PC-3 (cell line): ENCODE measurements at places on chromosomes 2 and 18. TPM values are rescaled to one million over a fixed set of nuclear protein-coding genes. Genes with fewer than 3 reads are reported as not detected.
A peak's percentile ranks its signal among the peaks of the same experiment; 100 is the strongest.

Gene DAW1
- total RNA-seq, result 1.0 and 1.5 TPM in 2 replicates

DNA sequence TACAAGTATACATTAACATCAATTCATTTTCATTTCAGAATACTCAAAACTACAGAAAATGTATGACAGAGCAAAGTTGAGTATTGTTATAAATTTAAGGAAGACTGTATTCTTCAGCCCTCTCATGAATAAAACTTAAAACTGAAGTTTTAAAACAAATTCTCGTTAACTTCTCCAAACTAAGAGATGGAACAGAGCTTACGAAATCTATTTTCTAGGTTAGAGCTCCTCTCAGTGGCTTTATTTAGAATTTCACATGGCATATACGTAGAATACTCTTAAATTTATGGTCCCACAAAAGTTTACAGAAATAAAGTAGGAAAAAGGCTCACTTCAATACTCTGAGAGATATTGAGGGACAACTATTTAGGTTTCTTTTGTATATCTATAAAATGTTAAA is 612.1 kb downstream of the KCNJ3 start:
- no peak overlapping the region for H3K27ac ChIP-seq
- DNase-seq, result peak; percentile 50
- H3K4me3 ChIP-seq, result no peak overlapping the region
- no peaks in the 10 kb centered on the region for H3K27me3 ChIP-seq

DNA sequence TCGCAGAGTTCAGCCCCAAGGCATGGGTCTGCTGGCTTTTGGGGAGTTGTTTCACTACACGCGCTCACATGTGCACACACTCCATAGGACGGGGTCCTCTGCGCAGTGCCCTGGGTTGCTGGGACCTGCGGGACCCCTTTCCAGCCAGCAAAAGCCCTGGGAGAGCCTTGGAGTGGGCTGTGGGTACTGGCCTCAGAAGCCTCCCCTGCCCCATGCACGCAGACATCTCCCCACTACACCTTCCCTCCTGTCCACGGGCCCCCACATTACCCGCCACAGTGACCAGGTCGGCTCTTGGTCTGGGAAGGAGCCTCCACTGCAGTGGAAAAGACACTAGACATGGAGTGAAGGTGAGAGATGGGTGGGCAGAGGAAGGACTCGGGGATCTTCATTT is 48.5 kb downstream of the FAM168B start:
- no peaks in the 10 kb centered on the region for H3K4me1 ChIP-seq
- H3K27me3 ChIP-seq, result no peaks in the 10 kb centered on the region
- no peak overlapping the region for H3K27ac ChIP-seq
- no peak overlapping the region for H3K4me3 ChIP-seq

GRCh38 chr18:13359210-13359609 is 140.7 kb downstream of the LDLRAD4 start:
- peaks cover 57% of the 10 kb centered on the region for H3K27me3 ChIP-seq
- H3K4me3 ChIP-seq, result no peak overlapping the region
- no peaks in the 10 kb centered on the region for H3K36me3 ChIP-seq
- DNase-seq, result no peak
- H3K27ac ChIP-seq, result no peak overlapping the region

DNA sequence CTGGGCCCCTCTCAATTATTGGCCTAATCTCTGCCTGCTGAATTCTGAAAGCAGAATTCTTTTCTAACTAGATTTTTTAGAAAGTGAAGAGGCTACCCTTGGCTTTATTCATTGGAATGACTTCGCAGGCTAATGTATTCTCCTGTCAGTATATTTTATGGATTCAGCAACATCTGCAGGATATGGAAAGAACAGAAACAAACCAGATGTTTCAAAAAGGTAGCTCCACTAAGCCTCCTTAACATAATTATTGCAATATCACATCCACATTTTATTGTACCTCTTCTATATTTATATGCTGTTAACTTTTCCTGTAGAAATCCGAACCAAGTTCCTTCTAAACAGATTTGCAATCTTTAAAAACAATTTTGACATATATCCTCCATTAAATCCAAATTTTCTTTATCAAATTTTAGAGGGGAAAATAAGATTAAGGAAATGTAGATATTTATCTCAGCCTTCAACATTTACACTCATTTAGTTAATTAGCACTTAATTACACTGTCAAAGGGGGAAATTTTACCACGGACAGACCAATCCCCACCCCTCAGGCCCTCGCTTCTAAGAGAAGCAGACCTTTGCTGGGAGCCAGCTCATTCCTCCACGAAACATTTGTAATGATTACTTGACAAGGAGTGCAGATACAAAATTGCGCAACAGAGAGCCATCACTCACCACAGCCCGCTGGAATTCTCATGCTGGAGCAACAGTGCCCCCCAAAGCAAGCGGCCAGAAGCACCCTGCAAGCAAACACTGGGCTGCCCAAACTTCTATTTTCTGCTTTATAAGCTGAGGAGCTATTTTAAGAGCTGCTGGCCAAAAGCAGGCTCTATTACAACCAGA is 253.4 kb downstream of the ETAA1 start:
- no peaks in the 10 kb centered on the region for H3K27me3 ChIP-seq
- DNase-seq, result peak; percentile 85
- peaks cover 6% of the 10 kb centered on the region for H3K4me1 ChIP-seq
- no peaks in the 10 kb centered on the region for H3K36me3 ChIP-seq
- 0 out of 2 replicates have a peak overlapping the region, but pooled peaks have one; percentile 19 for H3K27ac ChIP-seq
- H3K4me3 ChIP-seq, result no peak overlapping the region

Gene SLC9A2
- total RNA-seq, result 7.1 and 8.8 TPM in 2 replicates

- no peak for DNase-seq
- H3K27ac ChIP-seq, result no peak overlapping the region
- H3K4me1 ChIP-seq, result no peaks in the 10 kb centered on the region
- H3K27me3 ChIP-seq, result no peaks in the 10 kb centered on the region
- H3K4me3 ChIP-seq, result no peak overlapping the region
- H3K36me3 ChIP-seq, result peaks cover 9% of the 10 kb centered on the region
Measured at GRCh38 chr2:236061899-236062298, 106.3 kb downstream of the GBX2 start.

DNA sequence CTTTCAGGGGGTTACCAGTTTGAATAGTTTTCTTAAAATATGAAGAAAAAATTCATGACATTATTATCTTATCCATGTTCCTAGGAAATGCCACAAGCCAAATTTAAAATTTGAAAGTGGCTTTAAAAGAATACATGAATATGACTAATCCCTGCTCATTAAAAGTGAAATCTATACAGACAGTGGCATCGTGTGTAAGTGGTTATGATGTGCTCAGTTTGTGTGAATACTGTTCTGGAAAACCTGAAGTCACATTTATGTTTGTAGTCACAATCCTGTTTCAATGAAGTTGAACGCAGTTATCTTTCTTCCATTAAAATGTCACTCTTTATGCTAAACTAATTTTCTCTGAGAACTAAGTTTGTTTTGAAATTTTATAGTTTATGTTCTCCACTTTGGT is 75.8 kb downstream of the GORASP2 start:
- H3K27me3 ChIP-seq, result no peaks in the 10 kb centered on the region
- no peaks in the 10 kb centered on the region for H3K4me1 ChIP-seq
- no peak for DNase-seq
- no peak overlapping the region for H3K27ac ChIP-seq

Gene AQP12B
- total RNA-seq, result not detected in 2 replicates

Gene KCNG2
- total RNA-seq, result not detected in 2 replicates

DNA sequence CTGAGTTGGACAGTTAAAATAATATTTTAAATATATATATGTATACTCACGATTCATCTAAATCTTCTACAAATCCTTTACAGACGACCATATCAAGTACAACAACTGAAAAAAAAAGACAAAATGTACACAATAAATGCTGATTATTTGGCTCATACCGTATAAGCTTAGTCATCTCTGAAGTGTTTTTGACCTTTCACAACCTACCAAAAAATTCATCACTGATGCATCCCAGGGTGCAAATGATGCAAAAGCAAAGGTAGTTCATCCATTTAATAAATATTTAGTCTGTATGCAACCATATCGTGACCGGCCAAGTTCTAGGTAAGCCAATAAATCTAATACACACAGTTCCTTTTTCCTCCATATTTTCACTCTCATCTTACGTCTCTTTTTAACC is 1.1 kb downstream of the TMX3 start:
- H3K4me1 ChIP-seq, result peaks cover 16% of the 10 kb centered on the region
- no peak overlapping the region for H3K27ac ChIP-seq
- H3K27me3 ChIP-seq, result no peaks in the 10 kb centered on the region
- peak; percentile 31 for DNase-seq
- peaks cover 30% of the 10 kb centered on the region for H3K36me3 ChIP-seq

DNA sequence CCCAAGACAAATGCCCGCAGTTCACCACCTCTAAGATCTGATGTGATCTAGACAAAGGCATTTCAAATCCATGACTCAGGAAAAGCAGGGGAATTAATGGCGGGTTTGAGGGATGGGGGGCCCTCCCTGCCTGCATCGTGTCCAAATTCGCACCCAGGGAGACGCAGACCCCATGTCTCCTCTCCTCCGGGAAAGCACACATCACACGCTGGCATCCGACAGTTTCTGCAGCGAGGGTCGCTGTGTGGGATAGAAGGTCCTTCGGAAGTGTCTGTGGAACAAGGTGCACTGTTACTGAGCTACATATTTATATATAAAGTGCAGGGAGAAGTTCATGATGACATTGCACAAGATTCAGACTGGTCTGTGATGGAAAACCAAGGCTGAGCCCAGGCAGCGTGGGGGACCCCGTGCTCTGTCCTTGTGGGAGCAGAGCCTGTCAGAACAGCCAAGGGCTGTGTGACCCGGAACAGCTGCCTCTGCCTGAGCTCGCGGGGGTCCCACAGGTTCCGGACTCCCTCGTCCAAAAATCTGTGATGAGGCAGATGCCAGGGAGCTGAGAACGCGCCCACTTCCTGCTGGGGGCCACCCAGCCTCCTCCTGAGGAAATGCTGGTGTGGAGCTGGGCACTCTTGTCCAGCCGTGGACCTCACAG is 82.3 kb upstream of the CTDP1 start:
- H3K27me3 ChIP-seq, result peaks cover 49% of the 10 kb centered on the region
- DNase-seq, result no peak
- no peak overlapping the region for H3K4me3 ChIP-seq
- no peak overlapping the region for H3K27ac ChIP-seq
- H3K36me3 ChIP-seq, result no peaks in the 10 kb centered on the region

DNA sequence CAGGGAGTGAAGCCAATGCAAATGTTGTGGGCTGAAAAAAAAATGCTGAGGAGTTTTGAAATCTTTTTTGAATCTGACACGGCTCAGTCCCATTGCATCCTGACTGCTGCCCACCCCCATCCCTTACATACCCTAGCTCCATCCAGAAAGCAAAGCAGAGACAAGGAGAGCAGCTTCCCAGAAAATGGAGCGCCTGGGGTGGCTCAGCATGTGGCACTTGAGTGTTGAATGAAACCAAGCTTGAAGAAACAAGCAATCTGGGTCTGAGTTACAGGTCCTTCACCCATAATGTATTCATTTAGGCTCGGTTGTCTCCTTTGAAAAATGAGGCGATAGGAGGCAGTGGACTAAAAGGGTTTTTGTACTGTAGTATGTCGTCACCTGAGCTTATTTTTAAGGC is 244.2 kb upstream of the ACVR2A start:
- no peaks in the 10 kb centered on the region for H3K27me3 ChIP-seq
- DNase-seq, result no peak
- H3K36me3 ChIP-seq, result no peaks in the 10 kb centered on the region
- no peak overlapping the region for H3K27ac ChIP-seq
- H3K4me3 ChIP-seq, result no peak overlapping the region
- no peaks in the 10 kb centered on the region for H3K4me1 ChIP-seq

Gene EMX1
- not detected in 2 replicates for total RNA-seq

DNA sequence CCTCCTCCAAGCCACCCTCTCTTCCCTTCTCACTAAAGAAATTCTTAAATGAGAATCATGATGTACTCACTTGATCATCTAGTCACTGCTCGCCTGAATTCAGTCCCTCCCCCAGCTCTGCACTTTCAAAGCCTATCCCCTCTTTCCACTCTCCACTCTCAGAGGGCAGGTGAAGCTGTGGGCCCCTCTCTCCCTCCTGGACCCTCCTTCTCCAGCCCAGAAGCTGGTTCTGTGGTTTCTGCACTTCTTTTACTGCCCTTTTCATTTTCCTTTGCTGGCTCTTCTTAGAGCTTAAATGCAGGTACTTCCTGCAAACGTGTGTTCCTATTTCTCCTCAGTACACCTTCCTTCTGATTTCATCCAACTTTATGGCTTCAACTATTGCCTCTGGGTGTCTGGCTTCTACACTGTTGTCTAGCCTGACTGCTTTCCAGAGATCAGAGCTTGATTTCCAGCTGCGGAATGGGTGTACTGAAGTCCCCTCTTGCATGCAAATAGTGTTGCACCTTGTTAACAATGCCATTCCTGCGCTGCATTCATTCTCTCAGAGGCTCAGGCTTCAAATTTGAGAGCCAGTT is 15.3 kb upstream of the TXNDC2 start:
- no peak overlapping the region for H3K4me3 ChIP-seq
- H3K4me1 ChIP-seq, result peaks cover 15% of the 10 kb centered on the region
- H3K36me3 ChIP-seq, result no peaks in the 10 kb centered on the region
- DNase-seq, result no peak
- no peak overlapping the region for H3K27ac ChIP-seq

- peaks cover 10% of the 10 kb centered on the region for H3K27me3 ChIP-seq
- H3K4me3 ChIP-seq, result no peak overlapping the region
- no peaks in the 10 kb centered on the region for H3K36me3 ChIP-seq
Measured at GRCh38 chr18:75824661-75825060, 397.2 kb upstream of the SMIM21 start.

DNA sequence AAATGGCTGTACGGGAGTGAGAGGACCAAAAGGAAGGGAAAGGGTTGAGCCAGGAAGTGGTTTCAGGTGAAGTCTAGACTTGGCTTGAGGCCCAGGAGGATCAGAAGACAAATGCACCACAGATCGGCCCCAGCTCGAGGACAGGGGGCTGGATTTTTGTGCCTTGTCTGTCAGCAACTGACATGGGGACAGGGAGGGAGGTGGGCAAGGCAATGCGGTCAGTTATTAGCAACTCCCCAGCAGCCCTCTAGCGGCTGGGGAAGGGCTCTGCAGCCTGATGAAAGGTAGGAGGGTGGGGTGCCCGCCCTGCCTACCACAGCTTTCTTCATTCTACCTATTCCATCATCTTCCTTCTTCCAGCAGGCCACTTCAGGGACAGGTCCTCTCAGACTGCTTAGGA is 50.0 kb downstream of the CPO start:
- H3K27me3 ChIP-seq, result no peaks in the 10 kb centered on the region
- DNase-seq, result peak; percentile 71
- H3K27ac ChIP-seq, result no peak overlapping the region
- no peak overlapping the region for H3K4me3 ChIP-seq
- H3K4me1 ChIP-seq, result peaks cover 11% of the 10 kb centered on the region; the same call in 1 of the 2 replicates
- no peaks in the 10 kb centered on the region for H3K36me3 ChIP-seq

- no peaks in the 10 kb centered on the region for H3K4me1 ChIP-seq
- no peaks in the 10 kb centered on the region for H3K27me3 ChIP-seq
- no peaks in the 10 kb centered on the region for H3K36me3 ChIP-seq
- H3K27ac ChIP-seq, result no peak overlapping the region
- no peak overlapping the region for H3K4me3 ChIP-seq
Measured at GRCh38 chr2:167990062-167990461, 257.3 kb downstream of the STK39 start.
